NCI-H1105 treated with DMSO at 0.1 percent for 48 hours (cell line): ENCODE measurements at places on chromosomes 11 and 22.

- no peak for DNase-seq
Measured at GRCh38 chr11:90407350-90407749, 184.5 kb upstream of the CHORDC1 start.

- no peak for DNase-seq
Measured at GRCh38 chr22:47334601-47335000, 572.2 kb downstream of the TBC1D22A start.

DNA sequence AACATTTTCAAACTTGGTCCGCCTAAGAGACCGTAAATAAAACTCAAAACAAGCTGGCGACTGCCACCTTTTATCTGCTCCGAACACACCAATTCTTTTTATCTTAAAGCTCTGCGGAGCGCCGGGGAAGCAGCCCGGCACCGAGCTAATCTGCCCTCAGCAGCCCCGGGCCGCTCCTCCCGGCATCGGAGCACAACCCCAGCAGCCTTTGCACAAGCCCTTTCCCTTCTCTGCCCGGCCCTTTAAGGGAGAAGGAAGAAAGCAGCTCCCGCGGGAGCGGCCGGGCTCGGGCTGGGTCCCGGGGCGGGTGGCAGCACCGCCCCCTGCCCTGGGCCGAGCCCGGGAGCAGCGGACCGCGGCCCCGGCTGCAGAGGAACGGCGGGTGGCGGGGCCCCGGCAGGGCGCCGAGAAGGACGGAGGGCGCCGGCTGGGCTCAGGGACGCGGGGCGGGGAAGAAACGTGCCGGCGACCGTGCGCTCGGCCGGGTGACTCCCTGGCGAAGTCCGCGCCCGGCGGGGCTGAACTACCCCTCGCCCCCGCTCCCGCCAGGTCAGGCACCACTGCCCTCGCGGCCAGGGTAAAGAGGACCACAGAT lies 133.6 kb upstream of the C11orf58 start:
- DNase-seq: peak; percentile 35

DNA sequence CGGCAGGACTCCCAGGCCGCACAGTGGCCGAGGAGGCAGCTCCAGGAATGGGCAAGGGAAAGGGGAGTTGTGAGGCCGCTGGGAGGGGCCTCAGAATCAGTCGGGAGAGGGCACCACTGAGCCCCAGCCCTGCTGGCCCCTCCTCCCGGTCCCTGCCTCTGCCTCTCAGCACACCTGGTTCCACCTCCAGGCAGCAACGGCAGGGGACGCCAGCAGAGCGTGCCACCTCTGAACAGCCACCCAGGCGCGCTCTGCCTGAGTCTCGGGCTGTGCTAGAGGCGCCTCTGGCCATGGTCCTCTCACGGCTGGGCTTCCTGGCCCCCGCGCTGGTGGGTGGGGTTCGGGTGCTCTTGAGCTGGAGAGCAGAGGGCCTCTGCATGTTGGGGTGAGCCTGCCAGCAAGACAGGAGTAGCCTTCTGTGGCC lies 33.0 kb downstream of the MOB2 start:
- peak; percentile 4 for DNase-seq

- DNase-seq: no peak
Measured at GRCh38 chr11:119791701-119792151, 62.7 kb upstream of the NECTIN1 start.

- DNase-seq: no peak
Measured at GRCh38 chr11:8386134-8386864, 122.6 kb upstream of the LMO1 start.

DNA sequence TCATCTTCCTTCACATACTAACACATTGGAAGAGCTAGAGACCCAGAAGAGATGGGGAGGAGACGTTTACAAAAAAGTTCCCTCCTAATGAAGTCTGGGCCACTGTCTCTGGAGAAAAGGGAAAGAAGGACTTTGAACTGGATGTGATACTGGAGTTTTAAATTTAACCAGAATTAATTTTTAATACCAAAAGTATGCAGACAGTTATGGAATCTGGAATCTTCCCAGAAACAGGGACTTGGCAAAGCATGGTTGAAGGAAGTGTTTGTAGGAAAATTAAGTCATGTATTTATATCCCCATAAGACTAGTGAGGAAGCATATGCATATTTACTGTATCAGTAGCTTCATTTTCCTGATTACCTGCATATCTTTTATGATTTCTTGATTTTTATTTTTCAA lies 215.5 kb downstream of the TTC28 start:
- no peak for DNase-seq

DNA sequence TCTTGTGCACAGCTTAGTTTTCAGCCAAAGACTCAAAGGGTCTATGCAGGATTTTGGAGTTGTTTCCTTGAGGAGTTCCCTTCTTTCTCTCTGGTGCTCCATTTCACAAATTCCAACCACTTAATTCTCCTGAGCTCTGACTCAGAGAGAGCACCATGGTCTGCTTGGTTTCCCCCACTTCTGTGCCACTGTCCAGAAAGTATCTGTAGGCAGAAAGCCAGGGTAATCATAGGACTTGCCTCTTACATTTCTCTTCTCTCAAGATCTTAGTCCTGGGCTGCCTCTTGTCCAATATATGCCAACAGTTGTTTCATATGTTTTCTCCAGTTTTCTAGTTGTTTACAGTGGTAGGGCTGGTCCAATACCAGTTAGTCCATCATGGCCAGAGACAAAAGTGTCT lies 6.4 kb upstream of the MRGPRD start:
- no peak for DNase-seq

DNA sequence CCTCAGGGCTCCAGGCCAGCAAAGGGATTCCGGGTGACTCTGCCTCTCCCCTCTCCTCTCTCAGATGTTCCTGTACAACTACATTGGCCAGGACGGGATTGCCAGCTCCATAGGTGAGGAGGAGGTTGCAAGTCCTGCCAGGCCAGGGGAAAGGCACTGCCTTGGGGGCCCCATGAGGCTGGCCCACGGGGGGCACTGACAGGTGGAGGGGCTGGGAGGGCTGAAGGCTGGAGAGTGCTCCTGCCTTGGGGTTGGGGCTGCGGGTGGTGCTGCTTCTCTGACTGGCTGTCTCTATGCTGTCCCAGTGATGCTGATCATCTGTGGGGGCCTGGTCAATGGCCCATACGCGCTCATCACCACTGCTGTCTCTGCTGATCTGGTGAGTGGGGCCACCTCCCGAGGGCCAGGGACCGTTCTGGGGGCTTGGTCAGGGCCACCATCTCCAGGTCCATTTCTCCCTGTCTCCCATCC lies 21.7 kb downstream of the SLC37A2 start:
- no peak for DNase-seq

DNA sequence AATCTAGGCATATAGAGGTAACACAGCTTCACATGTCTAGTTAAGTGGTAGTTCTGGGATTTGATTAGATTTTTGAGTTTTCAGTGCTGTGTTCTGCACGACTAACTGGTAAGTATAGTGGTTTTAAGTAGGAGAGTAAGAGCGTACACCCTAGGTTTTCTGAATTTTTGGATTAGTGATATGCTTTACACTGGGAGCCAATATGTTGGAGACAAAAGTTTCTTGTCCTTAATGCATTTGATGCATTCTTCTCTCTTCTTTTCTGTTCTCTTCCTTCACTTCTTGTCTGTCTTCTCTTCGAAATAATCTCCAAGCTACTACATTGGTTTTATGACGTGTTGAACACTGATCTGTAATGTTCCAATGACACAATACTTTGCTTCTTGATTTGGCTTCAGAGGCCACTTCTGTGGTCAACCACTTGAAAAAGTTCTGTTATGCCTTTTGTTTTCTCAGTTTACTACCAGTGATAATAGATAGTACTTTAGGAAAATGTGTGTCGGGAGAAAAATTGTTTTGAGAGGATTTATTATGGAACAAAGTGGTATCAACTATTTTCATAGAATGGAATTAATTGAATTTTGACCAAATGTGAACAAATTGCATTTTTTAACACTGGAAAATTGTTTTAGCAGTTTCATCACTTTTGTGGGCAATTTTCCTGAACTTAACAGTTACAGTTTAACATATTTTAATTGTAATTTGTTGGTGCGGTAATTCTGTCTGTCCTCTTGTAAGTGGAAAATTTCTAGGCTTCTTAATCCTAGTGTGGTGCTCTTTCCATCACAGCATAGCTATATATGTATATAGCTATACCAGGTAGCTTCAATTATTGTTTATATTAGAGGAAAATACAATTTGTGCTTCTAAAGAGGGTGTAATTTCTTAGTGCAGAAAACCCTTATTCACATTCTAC lies 2.6 kb downstream of the PDE3B start:
- no peak for DNase-seq

DNA sequence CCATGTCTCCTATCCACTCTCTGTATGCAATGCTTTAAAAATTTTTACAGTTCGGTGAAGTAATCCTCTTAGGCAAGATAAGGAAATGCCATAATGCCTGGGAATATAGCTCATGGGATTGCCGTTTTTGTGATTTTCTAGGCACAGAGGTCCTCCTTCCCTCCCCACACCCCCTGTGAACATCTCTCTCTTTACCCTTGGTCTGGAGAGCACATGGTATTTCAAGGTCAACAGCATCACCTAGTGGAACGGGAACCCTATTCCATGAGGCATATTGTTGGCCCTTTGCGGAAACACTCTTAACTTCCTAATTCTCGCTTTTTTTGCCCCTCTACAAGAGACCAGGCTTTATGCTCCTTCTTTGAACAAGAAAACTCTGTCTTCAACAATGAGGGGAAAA lies 8.8 kb downstream of the NXPE4 start:
- DNase-seq: no peak

DNA sequence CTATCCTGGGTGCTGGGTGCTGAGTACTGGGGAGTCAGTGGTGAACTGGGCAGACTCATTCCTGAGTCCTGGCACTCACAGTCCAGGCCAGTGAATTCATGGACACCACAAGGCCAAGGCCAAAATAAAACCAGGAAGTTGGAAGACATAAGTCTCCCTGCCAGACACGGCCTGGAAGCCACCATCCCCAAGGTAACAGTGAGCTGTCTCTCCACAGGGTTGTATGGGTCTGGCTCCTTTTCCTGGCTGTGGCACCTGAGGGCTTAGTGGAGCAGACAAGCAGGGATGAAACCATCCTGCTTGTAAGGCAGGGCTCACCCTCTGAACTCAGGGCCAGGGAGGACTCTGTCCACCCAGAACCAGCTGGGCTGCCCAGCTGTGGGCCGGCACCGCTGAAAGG lies 54.7 kb upstream of the ALX4 start:
- DNase-seq: no peak

DNA sequence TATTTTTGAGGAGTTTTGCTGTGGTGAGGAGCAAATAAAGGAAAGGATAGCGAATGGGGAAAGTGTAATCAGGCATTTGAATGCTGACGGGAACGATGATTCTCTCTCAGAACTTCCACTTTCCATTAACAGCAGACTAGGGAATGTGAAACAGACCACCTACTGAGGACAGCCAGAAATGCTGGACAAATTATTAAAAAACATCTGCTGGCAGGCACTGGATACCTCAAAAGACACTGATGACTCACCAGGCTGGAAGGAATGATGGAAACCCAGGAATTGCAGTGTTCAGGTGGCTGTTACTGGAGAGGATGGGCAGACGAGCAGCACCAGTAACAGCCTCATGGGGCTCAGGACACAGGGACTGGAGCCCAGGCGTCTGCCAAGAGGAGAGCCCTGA lies 33.4 kb downstream of the PLA2G6 start:
- no peak for DNase-seq

- DNase-seq: no peak
Measured at GRCh38 chr11:69788956-69789355, 13.8 kb upstream of the FGF4 start.

DNA sequence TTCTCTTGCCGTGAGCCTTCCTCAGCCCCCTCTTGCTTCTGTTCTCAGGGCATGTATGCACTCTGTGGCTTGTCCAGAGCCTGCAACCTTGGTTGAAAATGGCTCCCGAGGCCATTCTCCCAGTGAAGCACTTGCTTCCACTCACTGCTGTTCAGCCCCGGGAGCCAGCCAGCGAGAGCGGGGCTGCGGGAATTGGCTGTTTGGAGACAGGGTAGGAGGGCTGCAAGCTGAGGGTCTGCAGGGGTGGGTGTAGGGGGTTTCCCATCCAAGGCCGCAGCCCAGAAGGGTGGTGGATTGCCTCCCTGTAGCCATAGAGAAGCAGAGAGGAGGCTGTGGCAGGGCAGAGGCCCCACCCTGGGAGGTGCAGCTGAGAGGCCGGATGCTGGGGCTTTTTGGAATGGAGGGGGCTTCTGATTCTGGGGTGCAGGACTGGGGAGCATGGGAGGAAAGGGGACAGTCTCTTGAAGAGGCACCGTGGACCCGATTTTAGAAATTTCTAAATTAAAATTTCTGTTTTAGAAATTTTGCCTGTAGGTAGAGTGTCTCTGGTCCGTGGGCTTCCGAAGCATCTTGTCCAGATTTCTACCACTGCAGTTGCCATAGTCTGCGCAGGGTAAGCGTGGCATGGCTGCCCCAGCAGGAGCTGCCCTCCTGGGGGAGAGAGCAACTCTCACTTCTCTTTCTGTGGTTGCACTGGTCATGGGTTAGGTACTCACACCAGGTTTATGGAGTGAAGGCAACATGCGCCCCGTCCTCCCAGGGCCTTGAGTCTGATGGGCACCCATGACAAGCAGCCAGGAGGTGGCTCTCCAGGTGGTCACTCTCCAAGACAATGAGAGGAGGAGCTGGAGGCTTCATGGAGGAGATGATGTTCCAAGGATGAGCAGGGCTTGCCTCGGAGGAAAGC lies 100.2 kb downstream of the TBC1D22A start:
- no peak for DNase-seq
